CD8-positive, alpha-beta T cell (primary cell): ENCODE measurements at places on chromosomes 1 and 21.

DNA sequence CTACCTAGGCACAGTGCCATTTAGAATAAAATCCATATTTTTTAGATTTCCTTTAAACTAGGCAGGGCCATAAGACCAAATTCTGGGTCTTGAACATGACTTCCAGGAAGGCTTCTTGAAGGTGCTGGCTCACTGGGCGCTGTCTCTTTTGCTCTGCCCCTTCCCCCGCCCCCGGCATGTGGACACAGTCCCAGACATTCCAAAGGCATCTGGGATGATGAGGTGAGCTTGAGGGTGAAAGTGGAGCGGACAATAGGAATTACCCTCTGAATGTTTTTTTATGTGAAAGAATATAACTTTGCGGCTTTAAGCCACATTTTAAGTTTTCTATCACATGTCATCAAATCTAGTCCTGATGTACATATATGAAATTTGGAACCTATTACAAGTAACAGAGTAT, 29.4 kb downstream of the RWDD3 start:
- DNase-seq = no peak

GRCh38 chr1:176605176-176605575, 142.2 kb downstream of the PAPPA2 start:
- DNase-seq = no peak

GRCh38 chr1:207959141-207959825, 48.4 kb upstream of the CD34 start:
- no peak for DNase-seq

DNA sequence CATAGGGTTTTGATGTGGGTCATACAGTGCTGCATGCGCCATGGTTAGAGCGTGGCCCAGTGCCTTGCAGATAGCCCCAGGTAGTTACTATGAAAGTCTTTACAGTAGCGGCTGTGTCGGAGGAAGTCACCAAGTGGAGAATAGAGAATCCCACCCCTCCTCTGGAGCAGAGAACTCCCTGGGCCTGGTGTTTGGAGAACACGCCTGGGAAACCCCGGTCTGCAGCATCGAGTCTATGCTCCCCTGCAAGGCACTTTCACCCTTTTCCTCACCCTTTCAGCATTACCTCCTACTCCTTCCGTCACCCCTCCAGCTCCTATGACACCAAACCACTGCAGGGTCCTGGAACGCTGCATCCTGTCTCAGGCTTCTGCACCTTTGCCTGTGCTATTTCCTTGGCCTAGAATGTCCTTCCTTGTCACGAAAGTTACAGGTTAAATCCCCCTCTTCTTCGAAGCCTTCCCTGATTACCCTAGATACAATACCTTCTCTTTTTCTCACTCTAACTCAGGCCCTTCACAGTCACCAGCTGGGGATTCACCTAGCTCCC, 2.7 kb upstream of the SLC1A7 start:
- no peak for DNase-seq

- no peak for DNase-seq
Measured at GRCh38 chr1:14366091-14367018, 232.1 kb upstream of the KAZN start.

- no peak for DNase-seq
Measured at GRCh38 chr1:97337250-97338030, 583.4 kb downstream of the DPYD start.

DNA sequence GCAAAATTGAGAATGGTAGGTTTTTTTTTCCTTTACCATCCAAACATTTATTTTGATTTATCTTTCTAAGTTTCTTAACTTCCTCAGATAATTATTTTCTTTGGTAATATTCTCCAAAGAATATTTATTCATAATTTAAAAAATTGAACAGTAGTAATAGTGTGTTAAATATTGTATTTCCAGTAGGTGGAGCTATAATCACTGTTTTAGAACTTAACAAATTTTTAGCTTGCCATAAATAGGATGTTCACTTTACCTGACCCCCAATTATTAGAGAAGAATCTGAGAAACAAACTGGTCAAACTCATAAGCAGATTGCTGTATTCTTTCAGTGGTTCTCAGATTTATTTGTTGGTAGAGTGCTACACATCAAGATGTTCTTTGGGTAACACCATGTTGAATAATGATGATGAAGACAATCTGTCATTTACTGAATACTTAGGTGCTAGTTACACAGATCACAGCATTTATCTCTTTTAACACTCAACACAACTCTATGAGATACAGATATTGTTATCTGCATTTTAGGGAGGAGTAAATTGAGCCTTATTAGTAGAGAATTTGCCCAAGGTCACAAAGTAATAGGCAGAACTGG, 82.4 kb upstream of the GPR88 start:
- DNase-seq = no peak

- no peak for DNase-seq
Measured at GRCh38 chr1:27594564-27595510, 9.1 kb downstream of the AHDC1 start.

DNA sequence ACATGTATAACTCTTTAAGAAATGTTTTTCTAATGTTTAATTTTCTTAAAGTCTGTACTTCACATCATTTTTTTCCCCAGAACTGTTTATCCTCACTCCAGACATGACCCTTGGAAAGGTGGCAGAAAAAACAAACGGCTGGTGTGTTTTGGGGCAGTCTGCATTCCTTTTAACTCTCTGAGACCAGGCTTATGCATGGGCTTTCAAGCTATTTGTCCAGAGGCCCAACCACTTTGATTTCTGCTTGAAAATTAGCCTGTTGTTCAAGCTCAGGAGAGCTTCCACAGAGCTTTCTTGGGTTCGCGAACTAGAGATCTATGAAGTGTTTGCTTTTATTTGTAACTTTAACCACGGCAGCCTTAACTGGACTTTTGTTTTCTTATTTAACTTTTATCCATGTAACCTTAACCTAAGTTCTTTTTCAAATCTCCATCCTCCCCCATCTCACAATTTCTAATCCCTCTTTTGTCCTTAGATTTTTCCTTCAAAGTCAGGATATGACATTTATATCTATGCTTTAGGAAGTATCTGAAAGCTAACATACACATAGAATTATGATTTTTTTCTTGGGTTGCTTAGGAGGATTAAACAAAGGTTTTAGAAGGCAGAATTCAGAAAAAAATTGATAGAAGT, 111.8 kb downstream of the FGGY start:
- DNase-seq = no peak

GRCh38 chr1:165207853-165208515, 148.5 kb downstream of the LMX1A start:
- no peak for DNase-seq

- DNase-seq = no peak
Measured at GRCh38 chr1:86990826-86991225, 76.4 kb downstream of the HS2ST1 start.

GRCh38 chr1:28887419-28887834, 26.9 kb upstream of the EPB41 start:
- peak; percentile 64 for DNase-seq

DNA sequence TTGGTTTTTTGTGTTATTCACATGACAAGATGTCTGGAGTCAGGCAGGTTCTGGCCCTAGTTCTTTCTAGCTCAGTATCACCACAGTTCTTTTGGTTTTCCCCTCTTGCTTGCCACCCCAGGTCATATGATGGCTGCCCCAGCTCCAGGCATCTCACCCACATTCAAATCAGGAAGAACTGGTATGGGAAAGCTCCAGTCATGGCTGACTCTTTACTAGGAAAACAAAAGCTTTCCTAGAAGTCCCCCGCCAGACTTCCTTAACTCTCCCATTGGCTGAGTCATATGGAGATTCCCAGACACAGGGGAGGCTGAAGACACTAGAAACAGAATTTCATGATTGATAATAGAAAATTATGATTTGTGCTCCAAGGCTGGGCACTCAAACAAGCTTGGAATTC, 22.1 kb upstream of the EYA3 start:
- DNase-seq = no peak

- DNase-seq = no peak
Measured at GRCh38 chr1:39940980-39941871, 13.7 kb upstream of the MFSD2A start.

DNA sequence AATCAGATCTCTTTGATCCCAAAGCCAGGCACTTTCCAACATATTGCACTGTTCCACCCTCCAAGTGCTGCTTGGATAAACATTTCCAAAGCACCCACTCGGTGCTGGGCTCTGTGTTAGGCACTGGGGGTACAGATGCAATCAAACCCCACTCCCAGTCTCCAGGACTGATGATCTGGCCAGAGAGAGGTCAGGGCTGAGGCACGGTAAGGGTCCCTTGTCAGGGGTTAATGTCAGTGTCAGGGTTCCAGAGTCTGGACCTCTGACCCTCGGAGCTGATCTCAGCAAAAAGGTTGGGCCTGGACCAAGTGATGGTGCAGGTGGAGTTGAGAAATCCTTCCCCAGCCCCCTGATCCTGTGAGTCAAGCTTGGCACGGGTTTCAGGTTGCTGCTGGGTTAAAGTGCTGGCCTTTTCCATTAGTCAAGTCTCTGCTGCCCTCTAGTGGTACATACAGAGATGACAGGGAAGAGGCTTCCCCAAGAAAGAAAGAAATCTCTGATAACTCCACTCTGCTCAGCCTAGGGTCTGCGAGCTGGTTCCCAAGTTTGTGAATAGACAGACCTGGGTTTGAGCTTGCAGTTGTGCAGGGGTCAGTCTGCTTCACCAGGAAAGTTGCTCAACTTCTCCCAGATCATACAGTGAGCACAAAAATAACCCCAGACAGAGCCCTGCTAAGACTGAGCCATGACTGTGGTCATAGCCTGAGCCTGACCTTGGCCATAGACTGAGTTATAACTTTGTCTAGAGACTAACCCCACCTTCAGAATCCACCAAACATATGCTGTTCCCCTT, 74.6 kb downstream of the DMRTA2 start:
- DNase-seq = peak; percentile 50

DNA sequence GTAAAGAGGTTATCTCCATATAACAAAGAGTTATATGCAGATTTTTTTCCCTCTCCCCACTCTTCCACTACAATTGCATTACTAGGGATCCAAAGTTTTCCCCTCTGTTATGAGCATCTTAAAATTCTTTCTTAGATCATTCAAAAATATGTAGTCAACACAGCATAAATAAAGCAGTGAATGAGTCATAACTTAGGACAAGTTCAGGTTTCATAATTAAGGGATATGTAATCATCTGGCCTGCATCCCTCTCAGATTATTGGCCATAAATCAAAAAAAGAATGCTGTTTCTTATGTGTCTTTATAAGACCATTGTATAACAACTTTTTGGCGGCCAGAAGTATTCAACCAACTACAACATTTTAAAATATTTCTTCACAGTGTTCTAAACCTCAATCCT, 1526.1 kb downstream of the KCNT2 start:
- no peak for DNase-seq

DNA sequence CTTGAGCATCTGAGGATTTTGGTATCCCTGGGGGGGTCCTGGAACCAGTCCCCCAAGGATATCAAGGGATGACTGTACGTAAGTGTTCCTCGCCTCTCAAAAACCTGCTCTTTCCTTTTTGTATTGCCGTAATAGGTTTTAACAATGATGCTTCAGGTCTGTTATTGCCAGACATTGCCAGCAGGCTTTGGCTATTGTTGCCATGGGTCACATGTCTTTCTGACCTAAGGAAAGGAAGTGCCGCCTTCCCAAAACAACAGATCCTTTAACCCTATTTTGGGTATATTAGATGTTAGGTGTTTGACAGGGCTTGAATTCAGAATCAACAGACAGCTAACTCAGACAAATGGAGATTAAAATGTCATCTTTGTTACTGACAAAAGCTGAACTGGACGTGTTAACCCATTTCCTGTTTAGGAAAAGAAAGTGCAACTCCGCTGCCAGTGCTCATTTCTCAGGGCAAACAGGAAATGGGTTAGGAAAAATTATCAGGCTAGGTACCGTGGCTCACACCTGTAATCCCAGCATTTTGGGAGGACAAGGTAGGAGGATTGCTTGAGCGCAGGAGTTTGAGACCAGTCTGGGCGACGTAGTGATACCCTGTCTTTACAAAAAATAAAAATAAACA, 12.4 kb upstream of the PRPF38B start:
- DNase-seq = no peak

DNA sequence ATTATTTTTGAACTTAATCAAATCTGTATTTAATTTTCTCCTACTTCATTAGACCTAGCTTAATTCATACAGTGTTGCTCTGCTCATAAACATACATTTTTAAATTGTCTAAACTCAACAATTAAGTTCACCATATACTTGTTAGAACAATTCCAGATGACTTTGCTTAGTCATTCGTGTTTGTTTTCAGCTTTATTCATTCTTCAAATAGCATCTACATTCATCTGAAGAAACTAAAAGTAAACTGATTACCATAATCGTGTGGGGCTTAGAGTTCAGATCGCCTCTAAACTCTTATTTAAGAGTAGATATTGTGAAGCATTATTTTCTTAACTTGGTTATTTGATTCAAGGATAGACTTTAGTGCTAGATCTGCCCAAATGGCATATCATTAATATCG, 34.4 kb downstream of the KLHL20 start:
- DNase-seq = no peak

DNA sequence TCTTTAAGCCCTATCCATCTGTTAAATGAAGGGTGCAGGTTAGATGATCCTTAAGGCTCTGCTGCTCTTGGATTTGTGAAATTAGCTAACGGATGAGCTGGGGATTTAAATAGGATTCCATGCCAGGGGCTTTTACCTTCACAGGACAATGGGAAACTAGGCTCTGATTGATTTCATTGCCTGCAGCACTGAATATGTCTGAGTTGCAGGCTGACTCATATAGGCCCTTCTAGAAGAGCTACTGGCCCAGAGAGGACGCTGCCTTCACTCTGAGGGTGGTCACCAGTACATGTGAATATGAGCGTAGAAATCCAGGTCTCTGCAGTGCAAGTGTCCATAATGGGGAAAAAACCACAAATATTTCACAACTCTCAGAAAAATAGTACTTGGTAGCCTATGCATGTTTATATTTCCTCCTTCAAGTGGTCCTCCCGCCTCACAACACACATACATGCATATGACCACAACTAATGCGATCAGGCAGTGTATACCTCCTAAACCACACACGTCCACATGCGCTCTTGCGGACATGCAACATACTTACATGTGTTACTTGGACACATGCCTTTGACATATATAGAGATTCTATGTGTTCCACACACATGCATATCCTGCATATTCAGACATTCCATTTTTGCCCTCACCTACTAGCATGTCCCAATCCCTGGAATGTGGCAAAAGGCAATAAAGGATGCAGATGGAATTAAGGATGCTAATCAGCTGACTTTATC, 233.8 kb upstream of the JUN start:
- no peak for DNase-seq

DNA sequence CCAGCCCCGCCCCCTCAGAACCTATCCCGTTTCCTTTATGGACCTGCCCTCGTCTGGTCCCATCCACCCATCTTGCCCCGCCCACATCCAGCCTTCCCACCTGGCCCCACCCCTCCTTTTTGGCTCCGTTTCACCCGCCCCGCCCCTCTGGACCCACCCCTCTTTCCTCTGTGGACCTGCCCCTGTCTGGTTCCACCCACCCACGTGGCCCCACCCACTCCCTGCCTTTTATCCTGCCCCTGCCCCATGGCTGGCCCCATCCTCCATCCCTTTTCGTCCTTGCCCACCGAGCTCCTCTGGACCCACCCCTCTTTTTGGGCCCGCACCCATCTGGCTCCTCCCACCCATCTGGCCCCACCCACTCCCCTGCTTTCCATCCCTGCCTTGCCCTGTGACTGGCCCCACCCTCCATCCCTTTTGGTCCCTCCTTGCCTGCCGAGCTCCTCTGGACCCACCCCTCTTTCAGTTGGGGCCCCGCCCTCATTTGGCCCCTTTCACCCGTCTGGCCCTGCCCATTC, 177.3 kb downstream of the CAMTA1 start:
- no peak for DNase-seq

- DNase-seq = no peak
Measured at GRCh38 chr21:45724345-45724961, 80.9 kb downstream of the PCBP3 start.
